ENCODE measurements at places on chromosomes 2 and 18. TPM values are rescaled to one million over a fixed set of nuclear protein-coding genes. Genes with fewer than 3 reads are reported as not detected.

The DCC gene
- total RNA-seq = not detected

The DOK6 gene
- not detected for total RNA-seq

The CHPF gene
- total RNA-seq = 10.4 TPM

The PFN4 gene
- not detected for total RNA-seq

The HOXD11 gene
- not detected for total RNA-seq

The CMPK2 gene
- 5.3 TPM for total RNA-seq

The KIF5C gene
- total RNA-seq = 41.6 TPM

The COBLL1 gene
- total RNA-seq = 6.6 TPM

The NMUR1 gene
- total RNA-seq = 0.55 TPM

The RALBP1 gene
- total RNA-seq = 24.1 TPM

The MEIS1 gene
- total RNA-seq = 0.80 TPM

The TLK1 gene
- 193 TPM for total RNA-seq

The MDH1B gene
- not detected for total RNA-seq

The CRYBA2 gene
- total RNA-seq = not detected

The NCKAP5 gene
- not detected for total RNA-seq

The SEPTIN10 gene
- total RNA-seq = 6.2 TPM

The GPR45 gene
- not detected for total RNA-seq

The PARD6G gene
- 3.5 TPM for total RNA-seq

Data from T-helper 17 cell (primary cell).